ENCODE measurements at places on chromosomes 3 and 15.
A peak's percentile ranks its signal among the peaks of the same experiment; 100 is the strongest.

DNA sequence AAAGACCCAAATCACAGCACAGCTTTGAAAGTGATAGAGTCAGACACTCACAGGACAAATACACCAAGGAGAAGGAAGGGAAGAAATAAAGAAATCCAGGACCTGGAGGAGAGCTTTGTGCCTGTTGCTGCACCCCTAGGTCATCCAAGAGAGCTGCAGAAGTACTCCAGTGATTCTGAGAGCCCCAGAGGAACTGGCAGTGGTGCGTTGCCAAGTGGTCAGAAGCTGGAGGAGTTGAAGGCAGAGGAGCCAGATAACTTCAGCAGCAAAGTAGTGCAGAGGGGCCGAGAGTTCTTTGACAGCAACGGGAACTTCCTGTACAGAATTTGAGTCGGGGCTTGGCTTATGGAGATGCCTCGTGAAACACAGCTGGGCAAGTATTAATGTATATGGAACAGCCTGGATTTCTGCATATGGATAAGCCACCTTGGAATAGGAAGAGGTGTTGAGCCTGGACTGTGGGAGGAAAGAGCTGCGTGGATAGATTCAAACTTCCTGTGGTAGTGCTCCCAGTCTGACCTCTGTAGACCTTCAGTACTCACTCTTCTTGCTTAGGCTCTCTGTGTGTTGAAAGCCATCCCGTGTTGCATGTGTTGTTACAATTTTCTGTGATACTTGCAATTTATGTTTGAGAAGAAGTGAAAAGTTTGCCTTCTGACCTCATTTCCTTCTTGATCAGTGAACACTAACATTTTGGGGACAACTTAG is 6.1 kb downstream of the NGRN start:
- no peak for DNase-seq

DNA sequence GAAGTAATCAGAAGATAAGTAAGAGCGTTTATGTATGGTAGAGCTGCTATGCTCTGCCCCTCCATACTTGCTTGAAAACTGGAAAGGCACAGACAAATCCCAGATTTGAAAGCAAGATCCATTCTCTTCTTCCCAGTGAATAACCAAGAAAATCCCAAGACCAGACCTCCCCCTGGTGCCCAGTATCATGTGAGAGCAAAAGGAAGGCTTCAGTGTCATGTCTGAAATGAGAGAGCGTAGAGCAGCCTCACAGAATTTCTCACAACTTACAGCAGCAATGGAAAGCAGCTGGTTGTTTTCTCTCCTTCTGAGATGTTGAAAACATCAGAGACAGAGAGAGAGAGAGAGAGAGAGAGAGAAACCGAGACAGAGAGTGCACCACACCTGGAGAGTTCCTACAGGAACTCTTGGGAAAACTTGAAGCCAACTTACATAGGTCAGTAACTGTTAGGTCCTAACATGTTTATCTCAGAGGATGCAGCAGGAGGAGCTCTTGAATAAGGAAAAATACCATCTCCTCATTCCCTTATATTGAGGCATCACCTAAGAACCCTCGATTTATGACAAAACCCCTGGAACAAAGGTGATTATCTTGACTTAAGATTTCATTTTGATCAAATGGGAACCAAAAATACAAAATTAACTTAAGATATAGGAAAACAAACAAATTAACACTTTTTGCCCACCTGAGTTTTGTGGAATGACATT is 273.3 kb downstream of the NSUN3 start:
- no peak for DNase-seq

- DNase-seq: no peak
Observed at GRCh38 chr3:183513046-183513706, 42.3 kb downstream of the KLHL6 start.

GRCh38 chr3:106115557-106115956 is 246.7 kb upstream of the CBLB start:
- DNase-seq: no peak

GRCh38 chr15:35738370-35738769 is 192.4 kb upstream of the DPH6 start:
- no peak for DNase-seq

- DNase-seq: no peak
Observed at GRCh38 chr15:68633231-68634121, 54.7 kb downstream of the CORO2B start.

- no peak for DNase-seq
Observed at GRCh38 chr3:63386568-63386967, 108.5 kb downstream of the SYNPR start.

DNA sequence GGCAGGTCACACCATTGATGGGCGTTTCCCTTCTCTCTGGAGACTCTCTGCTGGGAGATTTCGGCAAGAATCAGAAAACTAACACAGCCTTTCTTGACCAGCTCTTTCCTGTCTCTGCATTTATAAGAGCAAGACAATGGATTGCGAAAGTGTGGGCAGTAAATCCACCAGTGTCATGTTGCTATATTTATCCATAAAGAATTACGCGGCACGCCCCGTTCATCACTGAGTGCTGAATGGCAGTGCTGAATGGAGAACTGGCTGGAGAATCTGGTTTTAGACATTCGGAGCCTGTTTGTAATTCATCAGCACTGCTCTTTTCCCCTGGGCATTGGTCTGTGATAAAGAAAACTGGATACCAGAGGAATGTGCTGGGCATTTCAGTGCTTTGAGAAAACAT is 2.0 kb upstream of the CEMIP start:
- no peak for DNase-seq

DNA sequence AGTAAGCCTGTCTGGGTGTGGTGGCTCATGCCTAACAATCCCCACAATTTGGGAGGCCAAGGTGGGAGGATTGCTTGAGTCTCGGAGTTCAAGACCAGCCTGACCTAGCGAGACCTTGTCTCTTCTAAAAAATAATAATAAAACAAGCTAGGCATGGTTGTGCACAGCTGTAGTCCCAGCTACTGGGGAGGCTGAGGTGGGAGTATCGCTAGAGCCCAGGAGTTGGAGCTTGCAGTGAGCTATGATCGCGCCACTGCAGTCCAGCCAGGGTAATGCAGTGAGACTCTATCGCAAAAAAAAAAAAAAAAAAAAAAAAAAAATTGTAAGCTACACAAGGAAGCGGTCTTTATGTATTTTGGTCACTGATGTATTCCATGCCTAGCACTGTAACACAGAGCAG is 242.4 kb upstream of the WNT5A start:
- DNase-seq: no peak

DNA sequence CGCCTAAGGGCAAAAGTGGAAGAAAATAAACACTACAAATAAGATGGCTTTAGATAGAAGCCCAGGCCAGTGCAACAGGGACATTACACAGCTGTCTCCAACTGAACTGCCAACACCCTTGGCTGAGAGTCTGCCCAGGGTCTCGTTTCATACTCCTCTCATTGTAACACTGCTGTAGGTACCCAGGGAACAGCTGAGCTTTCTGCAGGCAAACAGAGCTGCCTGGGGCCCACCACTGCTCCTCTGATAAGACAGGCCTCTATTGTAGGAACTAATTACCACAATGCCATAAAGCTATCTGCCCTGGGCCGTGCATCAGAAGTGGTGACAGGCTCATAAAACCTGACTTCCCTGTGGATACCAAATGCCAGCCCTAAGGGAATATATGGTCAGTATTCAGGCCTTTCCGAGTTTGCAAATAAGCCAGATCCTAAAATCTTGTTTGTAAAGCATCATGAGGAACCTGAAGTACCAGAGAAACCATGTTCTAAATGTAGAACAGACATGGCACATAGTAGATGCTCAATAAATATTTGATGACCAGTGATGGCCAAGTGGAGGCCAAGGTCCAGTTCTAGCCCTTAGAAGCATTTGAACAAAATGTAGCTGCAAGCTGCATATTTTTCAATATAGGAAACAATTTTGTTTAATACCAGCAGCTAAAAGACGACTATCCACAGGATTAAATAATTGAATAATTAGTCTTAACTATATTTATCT is 84.3 kb upstream of the NEO1 start:
- no peak for DNase-seq

GRCh38 chr3:101806491-101806890 is 27.5 kb downstream of the NXPE3 start:
- DNase-seq: no peak

DNA sequence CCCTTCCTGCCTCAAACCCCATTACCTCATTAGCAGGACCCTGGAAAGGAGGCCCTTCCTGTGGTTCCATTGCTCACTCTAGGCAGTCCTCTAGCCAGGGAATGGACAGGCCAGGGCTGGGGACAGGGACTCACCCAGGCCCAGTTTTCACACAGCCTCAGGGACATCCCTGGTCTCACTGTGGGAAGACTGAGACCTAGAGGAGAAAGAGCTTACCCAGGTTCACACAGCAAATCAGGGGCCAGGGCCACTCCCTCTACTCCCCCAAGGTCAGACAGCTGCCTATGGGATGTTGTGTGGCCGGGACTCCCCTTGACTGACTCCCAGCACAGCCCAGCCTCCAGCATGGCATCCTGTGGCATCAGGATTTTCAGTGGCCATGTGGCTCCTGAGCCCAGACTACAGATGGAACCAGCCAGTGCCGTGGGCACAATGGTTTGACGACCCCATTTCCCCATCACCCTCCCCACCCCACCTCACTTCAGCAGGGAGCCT is 49.3 kb downstream of the ADAMTS7 start:
- no peak for DNase-seq

DNA sequence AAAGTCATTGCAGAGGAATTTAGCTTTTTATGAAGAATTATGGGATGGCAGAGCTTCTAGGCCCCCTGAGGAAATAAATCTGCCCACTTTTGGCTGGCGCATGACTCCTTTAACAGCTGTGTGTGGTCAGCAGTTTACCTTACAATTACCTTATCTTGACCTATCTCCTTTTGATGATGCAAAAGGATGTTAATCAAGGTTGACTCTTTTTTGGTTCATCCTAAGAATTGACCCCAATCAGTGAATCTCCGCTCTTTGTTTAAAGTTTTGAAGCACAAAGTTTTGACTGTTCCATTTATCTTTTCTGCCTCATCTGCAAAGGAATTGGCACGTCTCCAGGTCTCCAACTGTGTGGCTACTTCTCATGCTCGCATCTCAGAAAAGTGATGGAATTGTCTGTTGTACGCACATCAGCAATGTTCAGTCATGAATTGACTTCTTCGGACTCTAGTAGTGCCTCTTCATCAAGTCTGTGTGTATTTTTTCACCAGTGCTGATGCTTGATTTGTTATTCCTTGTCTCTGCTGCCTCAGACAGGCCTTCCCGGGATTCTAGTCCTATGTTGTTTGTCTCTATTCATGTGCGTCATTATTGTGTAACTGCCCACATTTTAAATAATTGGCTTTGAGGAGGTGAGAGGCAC is 196.2 kb upstream of the CFAP20DC start:
- no peak for DNase-seq

DNA sequence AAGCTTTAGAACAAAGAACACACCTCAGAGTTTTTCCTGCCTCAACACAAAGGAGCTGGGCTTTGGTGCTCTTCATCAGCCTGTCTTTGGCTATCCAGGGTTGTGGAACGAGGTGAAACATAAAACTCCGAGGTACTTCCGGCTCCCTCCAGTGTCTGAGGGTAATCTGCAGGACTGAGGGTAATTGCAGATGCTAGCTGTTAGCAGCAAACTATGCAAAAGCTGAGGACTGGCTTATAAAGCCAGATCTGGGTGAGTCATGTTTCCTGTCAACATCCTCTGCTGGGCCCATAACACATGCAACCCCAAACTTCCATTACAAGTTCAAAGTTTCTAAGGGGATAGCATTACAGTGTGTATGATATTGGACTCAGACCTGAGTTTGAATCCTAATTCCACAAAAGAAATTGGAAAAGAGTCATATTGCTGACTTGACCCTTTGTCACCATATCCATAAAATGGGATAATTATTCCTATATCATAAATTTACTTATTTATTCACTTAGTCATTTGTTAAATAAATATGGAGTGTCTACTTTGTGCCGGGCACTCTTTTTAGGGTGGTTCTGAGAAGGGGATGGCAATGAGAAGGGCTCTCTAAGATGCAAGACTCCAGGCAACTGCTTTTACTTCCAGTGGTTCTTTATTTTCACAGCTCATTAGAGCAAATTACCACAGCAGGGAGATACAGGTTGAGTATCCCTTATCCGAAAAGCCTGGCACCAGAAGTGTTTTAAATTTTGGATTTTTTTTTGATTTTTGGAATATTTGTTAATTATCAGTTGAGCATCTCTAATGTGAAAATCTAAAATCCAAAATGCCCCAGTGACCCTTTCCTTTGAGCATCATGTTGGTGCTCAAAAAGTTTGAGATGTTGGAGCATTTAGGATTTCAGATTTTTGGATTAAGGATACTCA is 9.5 kb upstream of the TRIM69 start:
- DNase-seq: peak; percentile 88

GRCh38 chr3:181484026-181484425 is 227.7 kb upstream of the SOX2 start:
- DNase-seq: no peak

DNA sequence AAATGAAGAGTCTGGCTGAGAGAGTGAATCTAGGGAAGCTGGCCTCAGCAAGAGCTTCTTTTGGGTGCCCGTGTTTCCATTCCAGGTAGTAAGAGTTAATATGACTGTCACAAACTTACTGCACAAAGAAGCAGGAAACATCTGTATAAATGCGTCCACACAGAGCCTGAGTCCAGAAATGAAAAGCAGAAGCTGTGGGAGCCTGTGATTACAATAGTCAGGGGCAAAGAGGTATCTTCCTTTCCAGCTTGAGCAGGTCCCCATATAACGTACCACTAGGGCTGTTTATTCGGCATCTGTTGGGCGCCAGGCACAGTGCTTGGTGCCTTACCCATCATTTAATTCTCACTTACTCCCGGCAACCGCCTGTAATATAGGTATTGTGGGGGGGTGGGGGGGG is 40.5 kb upstream of the B3GNT5 start:
- no peak for DNase-seq

DNA sequence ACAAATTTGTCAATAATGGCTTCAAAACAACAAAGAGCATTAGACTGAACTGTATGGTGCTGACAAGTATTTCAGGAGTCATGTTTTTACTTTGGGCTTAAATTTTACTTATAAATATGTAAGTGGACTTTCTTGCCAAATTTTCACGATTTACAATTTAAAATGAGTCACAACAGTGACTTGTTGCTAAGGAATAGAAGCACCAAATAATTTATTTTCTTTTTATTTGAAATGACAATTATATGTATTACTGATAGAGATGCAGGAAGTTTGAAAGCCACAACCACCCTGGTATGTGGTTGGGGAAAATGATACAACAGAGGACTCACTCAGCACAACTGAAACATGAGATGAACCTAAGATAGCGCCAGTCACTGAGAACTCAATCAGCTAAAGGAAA is 90.3 kb downstream of the FMN1 start:
- DNase-seq: no peak

- DNase-seq: no peak
Observed at GRCh38 chr15:77775837-77776236, 143.1 kb upstream of the LINGO1 start.

GRCh38 chr3:144437989-144438388 is 466.4 kb downstream of the DIPK2A start:
- no peak for DNase-seq

GRCh38 chr3:48018841-48019240 is 2.6 kb upstream of the MAP4 start:
- DNase-seq: no peak

GRCh38 chr3:64732576-64732975 is 44.8 kb upstream of the ADAMTS9 start:
- no peak for DNase-seq

- no peak for DNase-seq
Observed at GRCh38 chr3:10474275-10474646, 31.1 kb downstream of the ATP2B2 start.

- no peak for DNase-seq
Observed at GRCh38 chr3:169094204-169094603, 569.3 kb downstream of the MECOM start.
